ENCODE measurements at places on chromosomes 6 and 20. TPM values are rescaled to one million over a fixed set of nuclear protein-coding genes. Genes with fewer than 3 reads are reported as not detected.

DNA sequence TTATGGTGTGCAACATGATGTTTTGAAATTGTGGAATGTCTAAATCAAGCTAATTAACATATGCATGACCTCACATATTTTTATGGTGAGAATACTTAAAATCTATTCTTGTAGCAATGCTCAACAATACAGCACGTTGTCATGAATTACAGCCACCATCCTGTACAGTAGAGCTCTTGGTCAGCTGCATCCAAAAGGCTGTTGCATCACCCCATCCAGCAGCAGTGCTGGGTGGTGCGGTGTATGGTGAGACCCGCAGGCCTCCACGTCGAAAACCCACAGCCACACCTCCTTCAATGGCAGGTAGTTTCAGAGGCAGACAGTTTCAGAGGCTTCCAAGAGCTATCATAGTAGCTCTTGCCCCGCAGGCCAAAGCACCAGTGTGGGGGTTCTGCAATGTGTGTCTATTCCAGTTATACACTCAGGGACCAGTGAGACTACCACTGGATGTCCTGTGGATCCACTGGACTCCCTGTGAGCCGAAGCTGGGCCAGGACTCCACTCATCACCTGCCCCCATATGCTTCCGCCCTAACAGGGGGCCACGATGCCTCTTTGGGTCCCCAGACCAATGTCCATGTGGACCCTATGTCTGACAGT lies 23.4 kb downstream of the PACSIN1 start:
- DNase-seq: no peak

DNA sequence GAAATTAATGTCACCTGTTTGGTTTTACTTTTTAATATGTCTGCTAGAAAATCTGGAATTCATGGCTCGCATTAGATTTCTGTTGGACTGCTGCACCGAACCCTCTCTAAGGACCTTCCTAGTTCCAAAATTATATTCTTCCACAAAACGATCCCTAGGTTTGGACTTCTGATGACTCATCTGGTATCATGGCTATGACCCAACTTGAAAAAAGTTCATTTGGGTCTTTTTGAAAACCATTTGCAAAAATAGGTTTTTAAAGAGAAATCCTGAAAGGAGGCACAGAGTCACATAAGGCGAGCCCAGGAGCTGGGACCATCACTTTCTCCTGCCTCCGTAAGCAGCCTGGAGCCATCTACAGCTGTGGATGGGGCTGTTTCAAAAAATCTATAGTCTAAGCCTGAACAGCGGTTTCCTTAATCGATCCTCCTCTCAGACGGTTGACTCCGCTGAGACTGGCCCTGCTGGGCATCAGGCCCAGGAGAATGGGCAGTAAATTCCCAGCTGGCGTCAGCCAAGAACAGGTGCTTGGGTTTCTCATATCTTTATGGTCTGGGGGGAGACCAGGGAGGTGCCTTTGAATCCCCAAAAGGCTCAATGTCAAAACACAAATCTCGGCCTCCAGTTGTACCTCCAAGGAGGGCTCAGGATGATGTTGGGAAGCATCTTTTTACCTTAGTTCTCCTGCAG lies 44.6 kb downstream of the SLC24A3 start:
- DNase-seq: no peak

DNA sequence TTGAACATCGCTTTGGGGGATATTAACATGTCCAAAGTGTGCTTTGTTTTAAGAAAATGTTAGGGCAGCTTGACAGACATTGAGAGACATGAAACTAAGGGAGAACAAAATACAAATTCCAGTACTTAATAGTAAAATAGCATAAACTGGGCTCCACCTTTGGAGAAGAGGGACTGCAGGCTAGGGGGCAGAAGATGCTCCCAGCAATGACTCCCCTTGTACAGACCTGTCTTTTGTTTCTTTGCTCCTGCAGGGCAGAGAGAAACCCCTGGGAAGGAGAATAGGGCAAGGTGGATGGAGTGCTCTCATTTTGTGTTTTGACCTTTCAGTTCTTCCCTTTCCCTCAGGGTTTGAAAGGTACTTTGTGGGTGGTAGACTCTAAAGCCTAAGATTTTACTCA lies 115.6 kb upstream of the PLCB4 start:
- no peak for DNase-seq

DNA sequence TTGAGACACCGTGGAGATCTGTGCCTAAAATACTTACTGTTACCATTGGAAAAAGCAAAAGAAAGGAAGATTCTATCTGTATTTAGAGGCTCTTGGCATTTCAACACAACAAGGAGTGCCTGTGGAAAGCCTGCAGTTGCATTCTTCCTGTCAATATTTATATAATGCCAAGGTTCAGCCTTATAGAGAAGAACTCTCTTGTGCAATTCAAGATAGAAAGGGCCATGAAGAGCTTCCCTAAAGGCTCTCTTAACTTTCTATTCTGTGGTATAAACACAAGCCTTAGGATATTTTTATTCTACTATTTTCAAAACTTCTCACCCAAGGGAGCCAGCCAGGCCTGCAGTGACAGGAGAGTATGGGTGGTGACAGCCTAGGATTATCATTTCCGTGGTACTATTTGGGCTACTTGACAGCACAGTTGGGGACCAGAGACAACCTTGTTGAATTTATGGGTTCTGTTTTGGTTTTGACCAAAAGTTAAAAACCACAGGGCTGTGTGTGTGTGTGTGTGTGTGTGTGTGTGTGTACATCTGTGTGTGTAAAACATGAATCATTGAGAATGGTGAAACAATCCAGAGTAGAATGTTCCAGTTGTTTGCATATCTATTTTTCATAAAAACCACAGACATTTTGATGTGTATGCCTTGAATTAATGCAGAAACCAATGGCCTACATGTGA lies 700.9 kb upstream of the SLC35B3 start:
- DNase-seq: no peak

- DNase-seq: no peak
Observed at GRCh38 chr6:159973951-159974350, 5.1 kb downstream of the IGF2R start.

DNA sequence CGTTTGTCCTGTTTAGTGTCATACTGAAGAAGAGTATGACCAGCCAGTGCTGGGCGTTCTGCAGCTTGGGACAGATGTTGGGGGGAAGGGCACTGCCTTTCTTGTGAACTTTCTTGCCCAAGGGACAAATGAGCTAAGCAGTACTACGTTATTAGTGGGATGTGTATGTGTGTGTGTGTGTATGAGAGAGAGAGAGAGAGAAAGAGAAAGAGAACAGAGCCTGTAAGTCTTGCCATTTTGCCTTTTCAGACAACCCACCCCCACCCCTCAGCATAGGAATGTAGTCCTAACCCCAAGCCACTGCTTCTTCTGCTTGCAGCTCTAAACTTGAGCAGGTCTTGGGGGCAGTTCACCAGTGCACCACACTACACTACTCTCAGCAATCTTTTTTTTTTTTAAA lies 45.5 kb downstream of the E2F3 start:
- no peak for DNase-seq

GRCh38 chr6:117423754-117424153 lies 2.0 kb downstream of the ROS1 start:
- DNase-seq: peak; percentile 93

- DNase-seq: no peak
Observed at GRCh38 chr6:137688230-137688971, 178.7 kb upstream of the TNFAIP3 start.

- no peak for DNase-seq
Observed at GRCh38 chr6:24584382-24584720, 61.6 kb downstream of the KIAA0319 start.

DNA sequence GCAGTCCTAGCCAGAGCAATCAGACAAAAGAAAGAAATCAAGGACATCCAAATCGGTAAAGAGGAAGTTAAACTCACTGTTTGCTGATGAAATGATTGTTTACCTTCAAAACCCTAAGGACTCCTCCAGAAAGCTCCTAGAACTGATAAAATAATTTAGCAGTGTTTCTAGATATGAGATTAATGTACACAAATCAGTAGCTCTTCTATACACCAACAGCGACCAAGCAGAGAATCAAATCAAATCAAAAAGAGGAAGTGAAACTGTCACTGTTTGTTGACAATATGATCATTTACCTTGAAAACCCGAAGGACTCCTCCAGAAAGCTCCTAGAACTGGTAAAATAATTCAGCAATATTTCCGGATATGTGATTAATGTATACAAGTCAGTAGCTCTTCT lies 21.7 kb downstream of the SERPINB9 start:
- no peak for DNase-seq

DNA sequence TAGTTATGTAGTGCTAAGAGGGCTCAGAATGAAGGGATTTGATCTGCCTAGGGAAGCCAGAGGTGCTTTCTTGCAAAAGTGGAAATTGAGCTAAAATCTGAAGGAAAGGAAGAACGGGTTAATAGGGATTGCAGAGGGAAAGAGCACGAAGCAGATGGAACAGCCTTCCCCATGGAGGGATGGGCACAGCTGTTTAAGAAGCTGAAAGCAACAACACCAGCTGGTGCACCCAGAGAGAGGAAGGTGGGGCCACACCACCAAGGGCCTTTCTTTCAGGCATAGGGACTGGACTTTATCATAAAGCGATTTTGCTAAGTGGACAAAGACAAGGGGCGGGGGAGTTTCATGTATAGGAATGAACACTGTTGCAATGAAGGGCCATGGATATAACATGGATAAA lies 65.8 kb upstream of the SNRPB2 start:
- no peak for DNase-seq

- DNase-seq: no peak
Observed at GRCh38 chr6:127938701-127939100, 37.8 kb upstream of the THEMIS start.

GRCh38 chr6:1399085-1399780 lies 9.9 kb downstream of the FOXF2 start:
- DNase-seq: no peak

DNA sequence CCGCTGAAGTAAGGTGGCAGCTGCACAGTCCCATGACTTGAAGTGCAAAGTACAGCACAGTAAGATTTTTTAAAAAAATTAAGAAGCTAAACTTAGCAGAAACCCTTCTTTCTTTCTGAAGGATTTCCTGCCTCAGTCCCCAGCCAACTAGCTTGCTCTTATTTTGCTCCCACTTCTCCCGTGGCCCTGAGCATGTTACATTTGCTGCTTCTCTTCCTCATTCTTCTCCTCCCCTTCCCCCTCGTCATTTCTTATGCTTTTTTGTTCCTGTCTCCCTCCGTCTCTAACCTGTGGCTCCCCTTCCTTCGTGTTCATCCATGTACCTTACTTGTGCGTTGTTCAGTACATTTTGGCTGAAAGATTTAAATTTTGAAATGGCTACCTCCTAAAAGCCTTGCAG lies 123.0 kb downstream of the SASH1 start:
- no peak for DNase-seq

DNA sequence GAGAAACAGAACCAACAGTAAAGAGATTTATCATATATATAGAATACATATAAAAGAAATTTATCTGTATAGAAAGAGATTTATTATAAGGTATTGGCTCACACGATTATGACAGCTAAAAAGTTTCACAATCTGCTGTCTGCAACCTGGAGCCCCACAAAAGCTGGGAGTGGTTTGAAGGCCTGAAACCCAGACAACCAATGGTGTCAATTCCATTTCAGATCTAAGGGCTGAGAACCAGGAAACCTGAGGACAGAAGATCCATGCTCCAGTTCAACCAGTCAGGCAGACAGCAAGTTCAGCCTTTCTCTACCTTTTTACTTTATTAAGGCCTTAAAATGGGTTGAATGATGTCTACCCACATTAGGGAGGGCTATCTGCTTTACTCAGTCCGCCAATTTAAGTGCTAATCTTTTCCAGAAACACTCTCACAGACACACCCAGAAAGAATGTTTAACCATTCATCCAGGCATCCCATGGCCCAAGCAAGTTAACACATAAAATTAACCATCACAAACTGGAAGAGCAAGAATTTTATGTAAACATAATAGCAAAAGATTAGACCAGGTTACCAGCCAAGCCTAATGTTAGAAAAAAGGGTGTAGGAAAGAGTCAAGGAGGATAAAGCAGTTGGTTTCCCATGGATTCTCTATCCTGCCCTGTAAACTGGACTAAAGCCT lies 170.9 kb downstream of the FUT9 start:
- no peak for DNase-seq

DNA sequence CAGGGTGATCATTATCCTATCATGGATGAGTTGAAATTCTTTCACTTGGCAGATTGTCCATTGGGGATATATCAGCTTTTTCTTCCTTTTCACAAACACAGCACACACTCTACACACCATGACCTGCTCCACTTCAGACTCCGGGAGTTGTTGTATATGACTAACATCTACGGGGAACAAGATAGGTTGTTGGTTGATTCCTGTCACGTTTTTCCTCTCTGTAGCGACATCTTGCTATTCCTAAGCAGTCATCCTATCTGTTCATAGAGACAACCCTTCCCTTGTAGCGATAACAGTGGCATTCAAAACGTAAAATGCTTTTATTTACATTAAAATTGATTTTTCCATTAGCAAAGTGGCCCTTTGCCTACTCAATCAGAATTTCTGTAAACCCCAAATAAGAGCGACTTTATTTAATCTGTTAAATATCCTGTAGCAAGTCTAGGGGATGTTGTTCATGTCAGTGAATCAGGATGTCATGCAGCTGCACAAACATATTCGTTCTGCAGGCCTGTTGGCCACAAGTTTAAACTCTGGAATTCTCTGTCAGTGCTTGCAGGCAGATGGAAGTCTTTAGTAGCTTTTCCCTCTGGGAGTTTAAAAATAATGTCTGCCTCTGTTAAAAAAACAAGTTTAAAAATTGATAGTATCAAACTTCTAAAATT lies 23.1 kb downstream of the PHACTR2 start:
- no peak for DNase-seq

DNA sequence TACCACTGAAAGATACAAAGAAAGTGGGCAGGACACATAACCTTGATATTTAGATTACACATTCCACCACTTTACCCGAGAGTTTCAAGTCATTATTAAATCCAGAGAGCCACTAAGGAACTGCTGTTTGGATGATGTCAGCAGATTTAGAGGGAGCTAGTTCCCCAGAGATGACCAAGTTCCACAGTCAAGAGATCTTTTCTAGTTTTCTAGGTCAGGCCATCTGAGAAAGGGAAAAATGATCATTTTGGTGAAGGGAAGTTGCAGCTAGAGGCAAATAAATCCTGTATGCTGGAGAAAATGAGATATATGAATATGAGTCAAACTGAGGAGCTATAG lies 147.8 kb downstream of the HS3ST5 start:
- DNase-seq: no peak

GRCh38 chr6:27260836-27261375 lies 13.4 kb downstream of the PRSS16 start:
- no peak for DNase-seq

Gene UBE2V1
- 33.0 TPM for total RNA-seq

Gene PDYN
- not detected for total RNA-seq

Gene FKBP1C
- total RNA-seq: 1.7 TPM

Gene VSTM2L
- 27.7 TPM for total RNA-seq

Gene BPI
- not detected for total RNA-seq

Gene ZSCAN9
- 10.1 TPM for total RNA-seq

Gene GPX5
- not detected for total RNA-seq

Gene CTSA
- total RNA-seq: 28.9 TPM

Gene PBOV1
- not detected for total RNA-seq
